ENCODE measurements at places on chromosomes 3 and 15.

DNA sequence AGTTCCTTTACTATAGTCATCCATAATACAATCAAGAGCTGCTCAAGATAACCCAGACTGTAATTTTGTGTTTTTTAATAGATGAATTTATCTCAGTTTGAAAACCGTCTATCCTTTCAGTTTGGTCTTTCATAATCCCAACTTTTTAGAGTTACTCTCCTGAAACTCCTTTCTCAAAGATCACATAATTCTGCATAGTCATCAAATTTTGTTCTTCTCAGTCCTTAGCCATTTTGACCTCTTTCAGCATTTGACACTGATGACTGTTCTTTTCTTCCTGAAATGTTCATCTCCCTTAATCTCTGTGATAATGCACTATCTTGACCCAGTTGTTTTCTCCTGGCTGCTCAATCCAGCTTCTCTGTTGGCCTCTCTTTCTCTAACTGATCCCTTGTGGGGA lies 47.5 kb upstream of the RAD51 start:
- no peak for DNase-seq

- DNase-seq = no peak
Measured at GRCh38 chr3:159928071-159928491, 60.6 kb upstream of the IL12A start.

DNA sequence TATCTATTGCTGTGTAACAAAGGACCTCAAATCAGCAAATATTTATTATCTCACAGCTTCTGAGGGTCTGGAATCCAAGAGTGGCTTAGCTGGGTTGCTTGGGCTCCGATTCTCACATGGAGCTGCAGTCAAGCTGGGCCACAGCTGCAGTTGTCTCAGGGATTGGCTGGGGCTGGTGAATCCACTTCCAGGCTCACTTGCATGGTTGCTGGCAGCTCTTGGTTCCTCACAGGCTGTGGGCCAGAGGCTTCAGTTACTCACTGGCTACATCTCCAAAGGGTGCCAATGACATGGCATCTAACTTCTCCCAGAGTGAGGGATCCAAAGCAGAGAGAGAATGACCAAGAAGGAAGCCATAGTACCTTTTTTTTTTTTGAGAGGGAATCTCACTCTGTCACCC lies 13.9 kb upstream of the SYNM start:
- DNase-seq = no peak

- no peak for DNase-seq
Measured at GRCh38 chr15:73108676-73109075, 56.4 kb downstream of the NEO1 start.

DNA sequence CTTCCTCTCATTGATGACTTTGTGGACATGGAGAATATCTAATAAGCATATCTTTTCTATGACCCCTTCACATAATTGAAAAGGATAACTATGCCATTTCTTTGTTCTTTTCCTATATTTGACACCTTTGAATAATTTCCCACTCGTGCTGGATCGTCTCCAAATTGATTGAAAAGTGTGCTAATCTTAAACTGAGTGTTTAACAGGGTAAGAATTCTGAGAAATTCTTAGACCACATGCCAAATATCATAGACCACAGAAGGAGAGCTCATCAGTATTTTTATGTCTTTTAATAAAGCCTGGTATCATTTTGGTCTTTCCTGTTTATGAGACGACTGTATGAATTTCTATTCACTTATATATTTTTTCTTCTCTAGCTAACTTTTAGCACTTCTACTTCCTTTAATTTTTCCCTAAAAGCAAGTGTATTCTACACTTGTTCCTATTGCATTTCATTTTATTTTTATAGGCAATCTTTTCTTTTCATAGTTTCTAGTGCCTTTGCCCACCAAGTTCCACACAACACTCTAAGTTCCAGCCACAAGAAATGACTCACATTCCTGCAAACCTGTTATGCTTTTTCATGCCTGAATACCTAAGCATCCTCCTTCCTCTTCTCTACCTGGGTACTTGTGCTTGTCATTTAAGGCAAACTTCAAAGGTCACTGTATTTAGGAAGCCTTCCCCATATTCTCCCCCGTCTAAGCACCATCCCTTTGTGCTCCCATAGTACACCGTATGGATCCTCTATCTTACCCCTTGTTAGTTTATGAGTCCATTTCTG lies 30.1 kb downstream of the KBTBD8 start:
- DNase-seq = no peak

- peak; percentile 34 for DNase-seq
Measured at GRCh38 chr3:160395297-160395696, 3.7 kb downstream of the IFT80 start.

Measured in dermis microvascular lymphatic vessel endothelial cell (primary cell).